ENCODE measurements at places on chromosomes 3 and 15.

- DNase-seq = no peak
Observed at GRCh38 chr3:187957582-187957981, 196.4 kb upstream of the LPP start.

DNA sequence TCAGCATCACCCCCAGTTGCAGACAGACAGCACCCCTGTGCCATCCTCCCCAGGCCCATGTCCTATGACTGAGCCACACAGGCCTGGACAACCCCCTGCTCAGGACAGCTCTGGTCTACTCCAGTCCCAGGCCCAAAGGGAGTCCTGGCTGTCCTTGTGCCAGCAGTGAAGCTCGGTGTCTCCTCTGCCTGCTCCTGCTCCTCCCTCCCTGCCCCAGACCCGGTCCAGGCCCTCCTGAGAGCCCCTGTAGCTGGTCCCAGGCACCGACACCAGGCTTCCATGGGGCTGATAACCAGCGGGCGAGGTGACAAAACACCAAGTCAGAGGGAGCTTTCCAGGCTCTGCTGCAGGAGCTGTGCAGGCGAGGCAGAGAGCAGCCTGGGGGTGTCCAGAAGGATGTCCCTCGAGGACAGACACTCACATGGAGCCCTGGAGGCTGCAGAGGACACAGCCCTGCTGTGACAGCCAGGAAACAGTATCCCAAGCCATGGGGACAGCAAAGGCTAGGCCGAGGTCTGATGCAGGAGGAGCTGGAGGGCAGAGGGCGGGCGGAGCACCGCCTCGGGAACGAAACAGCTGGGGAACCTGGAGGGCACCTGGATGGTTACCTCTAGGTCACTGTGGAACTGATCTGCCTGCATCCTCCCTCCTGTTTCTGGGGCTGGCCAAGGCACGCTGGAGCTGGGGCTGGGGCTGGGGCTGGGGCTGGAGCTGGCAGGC is 103.8 kb upstream of the PRR20G start:
- no peak for DNase-seq

- no peak for DNase-seq
Observed at GRCh38 chr15:41462084-41462795, 31.4 kb upstream of the ITPKA start.

GRCh38 chr15:97874139-97874538 is 86.4 kb upstream of the ARRDC4 start:
- no peak for DNase-seq
